ENCODE measurements at places on chromosomes 1 and 21.

DNA sequence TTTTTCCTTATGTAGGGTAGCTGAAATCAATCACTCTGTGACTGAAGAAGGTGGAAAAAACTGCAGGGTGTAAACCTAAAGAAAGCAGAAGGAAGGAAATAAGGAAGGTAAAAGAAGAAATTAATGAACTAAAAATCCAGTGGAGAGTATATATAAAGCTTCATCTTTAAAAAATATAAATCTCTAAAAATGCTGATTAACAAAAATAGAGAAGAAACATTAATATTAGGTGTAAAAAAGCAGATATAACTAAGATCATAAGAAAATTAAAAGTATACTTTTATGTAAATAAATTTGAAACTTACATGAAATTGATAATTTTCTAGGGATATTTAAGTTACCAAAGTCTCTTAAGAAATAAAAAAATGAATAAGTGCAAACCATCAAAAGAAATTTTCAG is 159.8 kb downstream of the GALNT2 start:
- DNase-seq, result no peak

- DNase-seq, result no peak
Measured at GRCh38 chr1:19712928-19713327, 48.3 kb downstream of the HTR6 start.

DNA sequence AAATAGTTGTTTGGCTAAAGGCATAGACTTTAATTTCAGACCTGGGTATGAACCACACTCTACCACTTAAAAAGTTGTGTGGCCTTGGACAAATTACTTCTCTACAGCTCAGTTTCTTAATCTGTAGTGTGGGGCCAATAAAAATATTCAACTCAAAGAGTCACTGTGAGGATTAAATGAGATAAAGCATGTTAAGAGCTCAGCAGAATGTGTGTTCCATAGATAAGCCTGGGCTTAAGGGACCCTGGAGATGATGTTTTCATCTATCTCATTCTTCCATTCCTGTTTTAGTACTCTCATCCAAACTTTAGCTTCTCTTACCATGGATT is 17.7 kb downstream of the S100A10 start:
- DNase-seq, result no peak

- DNase-seq, result no peak
Measured at GRCh38 chr1:71088645-71089287, 7.9 kb upstream of the ZRANB2 start.

GRCh38 chr21:41850085-41850484 is 29.1 kb downstream of the PRDM15 start:
- no peak for DNase-seq

DNA sequence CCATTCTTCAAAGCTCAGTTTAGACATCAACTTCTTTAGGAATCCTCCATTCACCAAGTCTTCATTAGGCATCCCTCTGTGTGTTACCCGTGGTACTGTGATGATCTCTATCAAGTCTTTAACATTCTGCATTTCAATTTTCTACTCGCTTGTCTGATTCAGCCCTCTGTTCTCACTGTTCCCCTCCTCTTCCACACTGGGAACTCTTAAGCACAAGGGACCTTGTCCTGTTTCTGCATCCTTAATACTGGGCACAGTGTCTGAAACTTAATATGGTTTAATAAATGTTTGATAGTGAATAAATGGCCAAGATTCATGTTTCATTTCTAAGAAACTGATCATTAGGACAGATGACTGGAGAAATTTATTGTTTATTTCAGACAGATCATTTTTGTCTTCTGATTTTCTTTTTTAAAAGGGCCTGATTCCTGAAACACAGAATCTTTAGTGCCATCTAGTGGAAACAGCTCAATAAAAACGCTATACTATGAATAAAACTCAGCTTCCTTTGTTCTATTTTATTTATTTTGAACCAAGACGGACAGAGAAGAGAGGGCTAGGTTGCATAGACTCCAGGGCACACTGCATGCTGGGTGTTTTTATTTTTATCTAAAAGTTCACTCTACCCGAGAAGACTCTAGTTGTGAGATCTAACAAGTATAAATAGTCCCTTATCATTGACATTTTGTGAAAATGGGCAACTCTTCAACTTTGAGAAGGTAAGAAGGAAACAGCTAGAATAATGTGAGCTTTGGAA is 7.0 kb upstream of the TRIM45 start:
- DNase-seq, result no peak

DNA sequence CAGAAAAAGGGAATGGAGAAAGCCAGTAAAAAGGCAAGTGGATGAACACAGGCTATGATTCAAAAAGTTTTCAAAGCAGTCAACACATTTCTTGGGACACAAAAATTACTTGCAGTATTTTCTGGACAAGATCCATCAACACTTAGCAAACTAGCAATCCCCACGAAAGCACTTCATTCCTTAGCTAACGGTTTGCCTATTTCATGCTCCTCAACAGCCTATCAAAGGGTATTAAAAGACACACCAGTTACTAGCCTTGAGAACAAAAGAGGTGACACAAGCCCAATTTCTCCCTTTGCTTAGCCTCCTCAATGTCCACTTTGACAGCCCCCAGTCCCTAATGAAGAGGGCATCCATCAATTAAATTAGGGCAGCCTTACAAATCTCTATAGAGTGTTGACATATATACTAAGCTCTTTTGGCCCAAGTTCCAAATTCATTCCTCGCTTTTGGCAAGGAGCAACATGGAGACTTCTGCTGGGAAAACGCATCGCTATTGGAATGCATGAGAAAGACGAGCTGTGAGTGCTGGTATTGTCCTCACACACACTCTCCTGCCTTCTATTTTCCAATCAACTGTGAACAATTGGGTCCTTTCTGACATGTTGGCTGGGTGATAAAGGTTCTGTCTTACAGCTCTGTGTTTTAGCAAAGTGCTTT is 180.0 kb downstream of the TNR start:
- no peak for DNase-seq

DNA sequence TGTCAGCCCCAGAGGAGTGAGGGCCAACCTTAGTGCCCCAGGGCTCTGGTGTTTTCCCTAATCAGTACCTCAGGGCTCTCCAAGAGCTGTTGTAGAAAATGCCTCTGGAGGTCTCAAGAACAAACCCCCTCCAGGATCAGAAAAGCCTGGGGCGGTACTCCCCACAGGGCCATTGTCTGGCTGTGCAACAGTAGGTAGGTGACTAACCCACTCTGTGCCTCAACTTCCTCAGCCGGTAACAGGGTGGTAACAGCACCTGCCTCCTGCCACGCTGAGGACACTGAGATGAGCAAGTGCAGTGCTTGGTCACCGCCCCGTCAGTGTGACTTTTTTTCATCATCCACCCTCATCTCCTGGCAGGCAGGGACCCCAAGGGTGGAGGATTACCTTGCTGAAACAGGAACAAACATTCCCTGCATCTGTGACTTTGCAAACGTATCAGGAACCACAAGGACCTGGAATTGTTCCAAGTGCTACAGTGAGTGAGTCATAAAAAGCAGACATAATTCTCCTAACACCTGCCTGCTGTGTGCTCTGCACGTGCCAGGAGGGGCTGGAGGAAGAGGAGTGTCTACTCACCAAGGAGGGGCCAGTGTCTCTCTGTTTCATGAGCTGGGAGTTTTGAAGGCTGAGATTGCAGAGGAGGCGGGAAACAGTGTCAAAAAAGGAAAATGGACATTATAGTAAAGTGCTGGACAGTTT is 440.8 kb downstream of the NPHP4 start:
- DNase-seq, result peak; percentile 32

GRCh38 chr21:32687643-32688345 is 40.0 kb downstream of the SYNJ1 start:
- DNase-seq, result no peak

DNA sequence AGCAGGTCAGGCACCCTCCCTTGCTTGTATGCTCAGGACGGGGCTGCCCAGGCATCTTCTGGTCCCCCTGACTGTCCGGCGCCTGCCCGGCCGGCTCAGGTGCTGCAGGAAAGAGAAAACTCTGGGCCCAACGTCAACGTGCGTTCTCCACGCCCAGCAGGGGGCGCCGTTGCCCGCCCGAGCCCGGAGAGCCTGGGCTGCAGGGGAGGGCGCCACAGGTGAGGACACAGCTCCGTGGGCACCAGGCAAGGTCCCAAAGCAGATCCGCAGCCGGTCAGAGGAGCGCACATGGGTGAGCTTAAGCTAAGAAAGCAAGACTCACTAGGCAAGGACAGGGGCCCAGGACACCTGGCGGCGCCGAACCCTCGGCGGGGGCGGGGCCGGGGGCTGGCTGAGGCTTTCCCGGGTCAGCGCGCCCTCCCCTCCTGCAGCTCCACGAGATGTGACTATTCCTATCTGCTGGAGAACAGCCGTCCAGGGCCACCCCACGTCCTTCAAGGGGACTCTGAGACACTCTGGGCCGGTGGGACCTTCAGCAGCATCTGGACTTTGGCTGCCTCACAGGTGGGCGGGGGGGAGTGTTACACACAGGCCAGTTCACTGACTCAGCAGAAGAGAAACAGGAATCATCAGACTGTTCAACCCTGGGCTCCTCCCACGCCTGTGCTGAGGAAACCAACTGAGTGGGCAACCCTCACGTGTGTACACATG is 29.3 kb downstream of the KRTAP10-1 start:
- no peak for DNase-seq

DNA sequence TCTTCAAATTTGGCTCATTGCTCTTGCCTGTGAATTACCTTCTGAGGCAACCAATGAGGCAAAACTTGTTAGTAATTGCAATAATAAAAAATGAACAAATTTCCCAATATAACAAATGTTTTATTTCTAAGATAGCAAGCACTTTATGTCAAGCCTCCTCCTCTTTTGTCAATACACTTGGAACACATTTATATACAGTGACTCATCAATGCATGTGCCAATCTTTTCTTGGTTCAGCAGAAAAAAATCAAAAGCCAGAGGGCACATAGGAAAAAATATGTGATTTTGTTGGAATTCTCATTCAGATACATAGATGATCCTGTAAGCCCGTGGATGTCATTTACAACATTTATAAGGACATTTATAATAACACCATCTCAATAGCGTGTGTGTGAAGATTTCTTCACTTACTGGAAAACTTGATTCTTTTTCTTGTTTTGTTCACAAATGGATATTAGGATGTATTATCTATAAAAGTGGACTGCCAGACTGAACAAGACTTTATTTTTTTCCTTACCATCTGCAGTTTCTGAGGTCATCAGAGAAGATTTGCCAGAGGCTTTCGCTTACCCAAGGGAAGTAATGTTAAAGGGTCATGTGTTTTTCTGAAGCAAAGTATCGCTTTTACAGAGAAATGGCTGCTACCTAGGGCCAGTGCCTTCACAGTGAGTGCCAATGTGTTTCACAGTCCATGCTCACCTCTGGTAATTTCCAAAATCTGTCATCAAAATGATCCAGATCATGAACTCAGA is 645.7 kb upstream of the PTBP2 start:
- no peak for DNase-seq

DNA sequence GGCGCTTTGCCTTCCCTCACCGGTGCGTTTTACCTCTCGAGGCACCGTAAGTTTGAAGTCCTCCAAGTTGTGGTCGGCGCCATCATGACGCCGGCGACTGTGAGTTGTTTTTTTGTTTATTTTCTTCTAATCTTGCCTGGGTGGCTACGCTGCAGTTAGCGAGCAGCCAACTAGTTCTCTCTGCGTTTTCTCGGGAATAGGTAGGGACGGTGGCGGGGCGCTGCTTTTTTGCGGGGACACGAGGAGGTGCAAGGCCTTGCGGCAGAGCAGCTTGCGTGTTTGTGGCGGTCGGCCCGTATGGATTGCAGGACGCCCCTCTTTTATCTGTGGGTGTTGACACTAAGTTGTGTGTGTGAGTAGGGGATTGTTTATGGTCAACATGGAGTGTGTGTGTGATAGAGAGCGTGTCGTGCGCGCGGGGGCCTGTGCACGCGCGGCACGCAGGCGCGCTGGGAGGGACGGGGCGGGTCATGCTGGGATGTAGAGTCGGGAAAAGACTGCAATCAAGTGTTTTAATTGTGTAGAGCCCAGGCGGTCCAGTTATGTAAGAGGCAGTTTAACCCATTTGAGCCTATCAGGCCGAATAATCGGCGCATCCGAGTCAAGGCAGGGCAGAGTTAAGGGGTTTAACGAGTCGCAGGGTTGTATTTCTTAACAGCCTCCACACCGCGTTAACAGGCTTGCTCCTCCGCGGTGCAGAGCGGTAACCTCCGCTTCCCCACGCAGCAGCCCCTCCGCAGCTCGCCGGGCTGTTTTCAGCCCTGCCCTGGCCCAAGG is 1.2 kb upstream of the NEGR1 start:
- peak; percentile 49 for DNase-seq

GRCh38 chr1:2495026-2495425 is 18.9 kb downstream of the PLCH2 start:
- DNase-seq, result no peak

GRCh38 chr1:221801773-221802516 is 60.1 kb upstream of the DUSP10 start:
- no peak for DNase-seq

GRCh38 chr1:64505232-64505943 is 35.5 kb downstream of the CACHD1 start:
- no peak for DNase-seq

DNA sequence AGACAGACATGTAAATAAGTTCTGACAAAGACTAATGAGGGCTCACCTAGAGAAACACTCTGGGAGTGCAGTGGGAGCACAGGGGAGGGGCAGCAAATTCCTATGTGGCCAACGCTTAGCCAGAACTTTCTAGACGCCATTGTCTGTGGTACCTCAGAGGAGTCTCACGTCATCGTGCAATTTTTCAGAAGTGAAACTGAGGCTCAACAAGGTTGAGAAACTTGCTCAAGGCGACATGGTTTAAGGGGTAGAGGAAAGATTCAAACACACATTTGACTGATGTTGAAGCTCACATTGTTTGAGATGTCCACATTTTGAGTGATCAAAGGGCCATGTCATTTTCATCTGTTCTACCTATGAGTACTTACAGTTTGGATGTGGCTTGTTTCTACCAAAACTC is 152.6 kb upstream of the LMO4 start:
- no peak for DNase-seq

DNA sequence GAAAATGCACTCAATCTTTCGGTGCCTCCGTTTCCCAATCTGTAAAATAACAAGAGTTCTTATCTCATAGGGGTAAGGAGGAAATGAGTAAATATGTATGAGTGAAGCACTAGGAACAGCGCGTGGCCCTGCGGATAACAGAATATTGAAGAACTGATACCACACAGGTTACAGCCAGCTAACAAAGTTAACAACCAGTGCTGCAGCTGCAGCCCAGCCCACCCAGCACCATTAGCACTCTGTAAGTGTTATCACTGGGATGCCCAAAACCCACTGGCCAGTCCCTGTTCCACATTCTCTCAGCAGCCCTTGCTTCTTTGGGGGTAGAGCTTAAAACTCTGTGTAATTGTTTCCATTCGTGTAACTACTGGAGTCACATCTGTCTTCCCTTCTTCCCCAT is 89.5 kb downstream of the VWA5B1 start:
- no peak for DNase-seq
